ENCODE measurements at places on chromosomes 5 and 9.

DNA sequence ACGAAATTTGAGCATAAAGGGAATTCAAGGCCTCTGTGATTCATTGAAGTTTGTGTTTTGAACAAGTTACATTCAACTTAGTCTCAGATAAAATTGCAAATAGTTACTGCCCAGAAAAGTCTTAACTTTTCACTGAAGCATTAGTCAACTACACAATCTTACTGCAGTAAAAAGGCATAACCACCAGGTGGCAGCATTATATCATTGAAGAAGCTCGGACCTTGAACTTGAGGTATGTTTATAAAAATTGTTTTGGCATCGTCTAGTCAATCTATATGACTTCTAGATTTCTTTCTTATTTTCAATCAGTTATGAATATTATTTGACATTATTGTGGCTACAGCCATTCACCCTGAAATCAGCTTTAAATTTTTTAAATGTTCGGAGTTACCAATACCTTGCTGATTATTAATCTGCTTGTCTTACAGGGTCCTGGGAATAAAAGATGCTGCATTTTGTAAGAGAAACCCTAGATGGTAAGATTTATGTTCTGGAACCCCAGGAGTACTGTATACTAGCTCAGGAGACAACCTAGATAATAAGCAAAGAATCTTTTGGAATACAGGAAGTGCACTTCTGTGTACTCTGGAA is 83.9 kb upstream of the GRAMD2B start:
- DNase-seq: peak; percentile 64

DNA sequence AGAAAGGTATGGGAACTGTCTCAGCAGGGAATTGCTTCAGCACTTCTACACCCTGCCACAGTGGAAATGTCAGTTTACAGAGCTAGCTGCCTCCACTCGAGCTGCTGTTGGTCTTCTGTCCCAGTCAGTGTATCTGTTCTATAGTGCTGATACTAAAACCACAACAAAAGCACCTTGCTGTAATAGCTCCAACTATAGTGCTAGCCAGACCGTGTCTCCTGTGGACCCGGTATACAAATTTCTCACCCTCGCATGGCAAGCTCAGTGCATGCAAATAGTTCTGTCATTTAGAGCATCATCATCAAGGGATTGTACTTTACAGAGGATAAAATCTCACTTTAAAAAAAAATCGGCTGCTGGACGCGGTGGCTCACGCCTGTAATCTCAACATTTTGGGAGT is 51.5 kb upstream of the IQGAP2 start:
- no peak for DNase-seq

DNA sequence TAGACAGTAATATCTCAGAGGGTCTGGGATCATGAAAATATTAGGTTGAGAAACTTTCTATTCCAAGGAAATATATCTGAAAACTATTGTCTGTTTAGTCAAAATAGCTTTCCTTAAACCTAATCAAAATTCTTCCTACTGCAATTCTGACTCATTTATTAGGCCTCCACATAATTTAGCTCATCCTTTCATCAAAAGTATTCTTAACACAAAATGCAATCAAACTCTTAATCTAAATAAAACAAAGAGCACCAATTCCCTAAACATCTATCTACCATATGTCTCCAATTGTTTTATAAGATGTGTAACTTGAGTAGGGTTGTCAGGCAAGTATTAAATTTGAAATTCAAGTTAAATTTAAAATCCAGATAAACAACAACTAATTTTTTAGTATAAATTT is 142.1 kb downstream of the PLK2 start:
- DNase-seq: no peak

DNA sequence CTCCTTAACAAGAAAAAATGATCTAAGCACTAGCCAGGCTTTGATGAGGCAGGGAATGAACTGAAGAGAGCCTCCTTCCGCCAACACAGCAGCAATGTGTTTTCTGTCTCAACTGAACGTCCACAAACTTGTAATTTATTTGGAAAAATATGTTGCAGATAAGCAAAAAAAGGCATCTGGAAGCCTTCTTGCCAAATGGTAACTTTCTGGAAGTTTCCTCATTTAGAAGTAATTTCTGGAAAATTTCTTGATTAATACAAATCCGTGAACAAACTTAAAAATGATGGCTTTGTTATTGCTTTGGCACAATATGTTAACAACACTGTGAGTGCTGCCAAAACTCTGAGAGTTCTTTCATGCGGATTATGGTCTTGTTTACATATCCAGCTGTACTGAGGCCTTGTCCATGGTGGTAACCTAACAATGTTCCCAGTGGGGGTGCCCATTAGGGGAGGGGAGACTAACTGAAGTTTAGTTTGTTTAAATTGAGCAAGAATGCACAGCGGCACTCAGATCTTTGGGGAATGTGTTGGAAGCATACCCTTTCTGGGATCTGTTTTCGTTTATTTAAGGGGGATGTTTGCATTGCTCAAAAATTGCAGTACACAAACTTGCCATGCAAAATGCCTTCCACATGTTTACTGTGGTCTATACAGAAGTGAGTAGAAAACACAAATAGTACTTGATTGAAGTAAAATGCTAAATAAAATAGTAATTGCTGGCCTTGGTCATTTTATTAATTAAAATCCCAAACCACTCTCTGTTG is 334.7 kb downstream of the NR2F1-AS1 start:
- peak; percentile 85 for DNase-seq

DNA sequence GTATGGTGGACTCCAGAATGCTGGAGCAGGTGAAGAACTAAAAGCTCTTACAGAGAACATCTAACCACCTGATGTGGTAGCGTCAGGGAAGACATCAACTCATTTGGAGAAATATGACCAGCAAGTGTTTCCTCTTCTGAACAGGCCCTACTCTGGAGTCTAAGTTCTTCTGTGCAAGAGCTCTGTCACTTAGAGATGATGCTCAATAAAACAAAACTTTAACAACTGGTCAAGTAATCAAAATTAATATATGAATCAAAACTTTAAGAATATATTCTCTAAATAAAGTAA is 85.8 kb downstream of the CYFIP2 start:
- DNase-seq: no peak
